ENCODE measurements at places on chromosomes 4 and X.

DNA sequence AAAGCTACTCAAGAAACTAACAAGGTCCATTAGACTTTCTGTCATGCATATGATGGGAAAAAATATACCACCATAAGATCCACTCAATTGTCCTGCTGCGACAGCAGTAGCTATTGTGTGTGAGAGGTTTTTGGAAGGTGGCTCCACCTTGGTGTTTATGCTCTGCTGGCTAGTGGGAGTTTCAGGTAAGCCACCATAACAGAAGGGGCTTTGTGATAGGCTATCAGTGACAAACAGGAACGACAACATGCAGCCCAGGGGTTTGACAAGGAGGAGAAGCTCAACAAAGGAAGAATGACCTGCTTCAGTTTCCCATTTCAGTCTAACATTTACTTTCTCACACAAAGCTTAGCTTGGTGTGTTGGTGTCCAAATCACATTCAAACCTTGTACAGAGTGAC is 182.6 kb downstream of the ATOH1 start:
- DNase-seq: no peak

GRCh38 chr4:40331101-40331745 is 3.9 kb upstream of the CHRNA9 start:
- no peak for DNase-seq

- DNase-seq: no peak
Observed at GRCh38 chrX:101362757-101363156, 14.2 kb upstream of the TIMM8A start.

- no peak for DNase-seq
Observed at GRCh38 chr4:25075851-25076250, 45.1 kb upstream of the LGI2 start.

- no peak for DNase-seq
Observed at GRCh38 chr4:10688022-10688421, 3.5 kb upstream of the CLNK start.

DNA sequence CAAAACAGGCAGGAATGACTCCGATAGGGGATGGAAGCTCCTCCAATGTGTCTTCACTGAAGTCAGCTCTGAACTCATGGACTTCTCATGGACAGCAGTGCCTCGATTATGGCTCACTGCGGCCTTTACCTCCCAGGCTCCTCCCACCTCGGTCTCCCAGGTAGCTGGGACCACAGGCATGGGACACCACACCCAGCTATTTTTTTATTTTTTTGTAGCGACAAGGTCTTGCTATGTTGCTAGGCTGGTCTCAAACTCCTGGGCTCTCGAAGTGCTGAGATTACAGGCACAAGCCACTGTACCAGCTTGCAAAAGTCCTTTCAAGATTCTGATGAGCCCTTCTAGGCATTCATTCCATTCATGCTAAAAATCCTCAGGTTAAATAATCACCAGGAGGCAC is 181.5 kb downstream of the NSUN7 start:
- no peak for DNase-seq

GRCh38 chrX:149494844-149495565 is 10.1 kb downstream of the IDS start:
- no peak for DNase-seq

DNA sequence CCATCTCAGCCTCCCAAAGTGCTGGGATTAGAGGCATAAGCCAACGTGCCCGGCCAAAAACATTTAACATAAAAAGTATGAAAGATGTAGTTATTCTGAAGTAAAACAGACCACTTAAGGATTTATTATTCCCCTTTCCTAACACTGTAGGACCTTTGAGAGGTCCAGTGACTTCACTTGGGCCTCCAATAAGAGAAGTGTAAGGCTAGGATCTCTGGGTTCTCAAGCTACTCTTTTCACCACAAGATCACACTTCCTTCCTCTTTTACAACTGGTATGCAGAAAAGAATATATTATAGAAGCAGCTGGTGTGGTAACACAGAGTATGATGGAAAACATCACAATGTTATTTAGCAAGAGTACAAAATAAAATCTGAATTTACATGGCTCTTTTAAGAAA is 30.2 kb upstream of the CCNG2 start:
- no peak for DNase-seq

DNA sequence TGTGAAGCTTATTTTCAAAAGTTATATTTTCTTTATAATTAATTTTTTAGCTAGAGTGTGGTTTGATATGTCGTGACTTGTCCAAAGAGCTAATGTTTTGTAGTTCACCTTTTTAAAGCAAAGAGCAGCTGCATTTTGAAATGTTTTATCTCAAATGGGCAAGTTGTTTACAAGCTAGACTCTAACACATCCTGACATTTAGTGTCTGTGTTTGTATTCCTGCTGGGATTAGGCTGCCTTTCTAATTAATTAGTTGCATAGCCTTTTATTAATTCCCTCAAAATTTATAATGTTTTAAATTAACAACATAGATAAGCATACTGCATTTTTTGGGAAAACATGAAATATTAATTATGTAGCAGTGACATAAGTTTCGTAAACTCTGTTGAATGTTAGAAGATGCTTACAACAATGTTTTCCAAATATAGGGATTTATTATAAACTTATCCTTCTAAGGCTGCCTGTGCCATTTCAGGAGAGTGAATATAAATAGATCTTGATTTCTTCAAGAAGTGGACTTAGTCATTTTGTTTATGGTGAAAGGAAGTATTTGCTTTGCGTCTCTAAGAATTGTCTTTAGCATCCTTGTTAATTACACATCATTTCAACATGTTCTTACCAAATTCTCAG is 37.7 kb upstream of the NUDT6 start:
- DNase-seq: no peak

DNA sequence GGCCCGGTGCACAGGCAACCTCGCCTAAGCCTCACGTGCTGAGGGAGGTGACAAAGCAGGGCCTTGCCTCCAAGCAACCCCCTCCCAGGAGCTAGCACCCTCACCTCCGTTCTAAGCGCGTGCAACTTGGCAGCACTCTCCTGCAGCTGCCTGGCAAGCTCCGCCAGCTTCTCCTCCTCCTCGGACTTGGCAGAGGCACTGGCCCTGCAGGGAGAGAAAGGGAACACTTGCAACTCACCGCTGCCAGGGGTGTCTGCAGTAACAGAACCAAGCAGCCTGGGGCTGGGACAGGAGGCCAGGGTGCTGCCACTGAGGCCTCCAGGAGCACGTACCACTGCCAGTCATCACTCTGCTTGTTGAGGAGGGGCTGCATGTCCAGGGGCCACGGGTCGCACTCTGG is 10.3 kb upstream of the TREX2 start:
- no peak for DNase-seq

DNA sequence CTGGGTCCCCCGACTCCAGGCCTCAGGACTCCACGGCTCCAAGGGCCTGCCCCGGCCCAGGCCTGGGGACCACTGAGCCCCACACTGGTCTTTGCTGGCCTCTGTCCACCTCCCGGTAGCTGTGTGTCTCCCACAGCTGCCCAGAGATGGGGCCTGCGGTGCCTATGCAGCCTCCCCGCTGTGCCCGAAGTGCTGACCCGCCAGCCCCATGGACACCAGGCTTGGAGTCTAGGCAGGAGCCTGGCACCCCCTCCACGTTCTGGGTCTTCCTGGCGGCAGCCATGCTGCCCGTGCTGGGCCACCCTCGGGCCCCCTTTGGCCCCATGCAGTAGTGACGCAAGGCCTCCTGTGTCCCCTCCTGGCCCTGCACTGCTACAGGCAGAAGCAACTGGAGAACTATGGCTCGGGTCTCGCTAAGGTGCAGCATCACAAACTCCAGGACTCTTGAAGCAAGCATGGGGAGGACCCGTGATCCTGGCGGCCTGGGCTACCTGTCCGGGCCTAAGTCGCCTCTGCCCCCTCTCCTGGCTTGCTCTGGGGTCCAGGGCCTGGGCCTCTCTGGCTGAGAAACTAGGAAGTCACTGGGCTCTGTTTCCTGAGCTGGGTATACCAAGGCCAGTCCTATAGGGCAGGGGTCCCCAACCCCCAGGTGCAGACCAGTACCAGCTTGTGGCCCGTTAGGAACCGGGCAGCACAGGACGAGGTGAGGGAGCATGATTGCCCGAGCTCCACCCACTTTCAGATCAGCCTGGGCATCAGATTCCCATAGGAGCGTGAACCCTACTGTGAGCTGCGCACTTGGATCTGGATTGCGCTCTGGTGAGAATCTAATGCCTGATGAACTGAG is 917 bp downstream of the MYL5 start:
- no peak for DNase-seq

- no peak for DNase-seq
Observed at GRCh38 chr4:6852582-6852981, 57.0 kb upstream of the TBC1D14 start.

GRCh38 chrX:15438332-15438731 is 54.1 kb upstream of the VEGFD start:
- no peak for DNase-seq

DNA sequence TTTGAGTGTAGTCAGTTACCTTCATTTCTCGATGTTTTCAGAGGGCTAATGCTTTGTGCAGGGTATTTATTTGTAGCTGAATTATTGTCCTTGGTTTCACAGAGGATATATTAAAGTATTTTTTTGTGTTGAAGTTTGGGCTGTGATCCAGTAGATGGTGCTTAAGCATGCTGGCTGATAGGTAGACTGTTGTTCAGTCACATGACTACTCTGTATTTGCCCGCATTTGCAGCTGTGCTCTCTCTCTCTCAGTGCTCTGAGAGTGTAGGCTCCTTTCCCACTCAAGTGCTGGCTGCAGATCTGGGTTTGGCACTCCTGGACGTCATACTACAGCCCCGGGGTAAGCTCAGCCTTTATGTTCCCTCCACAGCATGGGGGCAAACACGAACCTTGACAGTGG is 21.7 kb downstream of the RAB40AL start:
- no peak for DNase-seq

GRCh38 chrX:150370589-150371312 is 7.6 kb downstream of the MAMLD1 start:
- no peak for DNase-seq

- DNase-seq: no peak
Observed at GRCh38 chrX:100319716-100320115, 90.4 kb downstream of the PCDH19 start.

DNA sequence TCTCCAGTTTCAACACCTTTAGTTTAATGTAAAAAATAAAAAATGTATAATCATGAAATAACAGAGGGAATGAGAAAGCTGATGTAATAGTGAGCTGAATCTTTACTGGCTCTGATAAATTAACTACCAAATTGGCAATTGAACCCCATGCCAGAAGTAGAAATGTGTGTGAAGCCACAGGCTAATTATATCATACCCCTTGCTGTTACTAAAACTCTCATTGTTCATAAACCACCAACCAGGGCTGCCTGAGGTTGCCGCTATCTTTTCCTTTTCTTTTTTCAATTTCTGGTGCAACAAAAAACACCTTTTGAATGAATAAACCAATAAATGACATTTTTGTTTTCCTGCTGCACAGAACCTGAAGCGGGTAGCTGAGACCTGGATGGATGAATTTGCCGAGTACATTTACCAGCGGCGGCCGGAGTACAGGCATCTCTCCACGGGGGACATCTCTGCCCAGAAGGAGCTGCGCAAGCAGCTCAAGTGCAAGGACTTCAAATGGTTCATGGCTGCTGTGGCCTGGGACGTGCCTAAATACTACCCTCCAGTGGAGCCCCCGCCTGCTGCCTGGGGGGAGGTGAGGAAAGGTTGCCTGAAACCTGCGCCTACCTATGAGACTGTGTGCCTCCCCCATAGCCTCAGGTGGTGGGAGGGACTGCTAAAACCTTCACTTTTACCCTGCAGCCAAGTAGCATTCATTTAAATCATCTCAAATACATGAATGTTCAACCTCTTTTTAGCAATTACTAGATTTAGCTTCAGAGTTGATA is 216.7 kb upstream of the GALNT7 start:
- no peak for DNase-seq

DNA sequence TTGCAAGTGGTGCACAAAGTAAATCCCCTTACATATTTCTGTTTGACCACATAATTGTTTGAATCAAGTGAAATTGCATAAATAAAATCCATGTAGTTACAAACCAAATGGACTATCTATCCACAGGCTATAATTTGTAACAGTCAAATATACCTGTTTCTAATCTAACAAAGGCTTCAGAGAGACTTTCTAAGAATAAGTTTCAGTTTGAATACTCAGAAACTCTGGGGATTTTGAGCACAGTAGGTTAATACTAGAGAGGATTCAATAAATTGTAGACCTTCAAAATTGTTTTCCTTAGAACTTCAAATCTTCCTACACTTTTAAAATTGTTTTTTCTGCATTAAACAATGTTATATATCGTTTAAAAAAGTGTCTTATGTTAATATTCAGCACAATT is 1250.1 kb downstream of the NLGN4X start:
- DNase-seq: no peak

GRCh38 chrX:39170464-39170863 is 369.2 kb downstream of the MID1IP1 start:
- no peak for DNase-seq

GRCh38 chrX:1224954-1225353 is 12.5 kb upstream of the CRLF2 start:
- DNase-seq: no peak

DNA sequence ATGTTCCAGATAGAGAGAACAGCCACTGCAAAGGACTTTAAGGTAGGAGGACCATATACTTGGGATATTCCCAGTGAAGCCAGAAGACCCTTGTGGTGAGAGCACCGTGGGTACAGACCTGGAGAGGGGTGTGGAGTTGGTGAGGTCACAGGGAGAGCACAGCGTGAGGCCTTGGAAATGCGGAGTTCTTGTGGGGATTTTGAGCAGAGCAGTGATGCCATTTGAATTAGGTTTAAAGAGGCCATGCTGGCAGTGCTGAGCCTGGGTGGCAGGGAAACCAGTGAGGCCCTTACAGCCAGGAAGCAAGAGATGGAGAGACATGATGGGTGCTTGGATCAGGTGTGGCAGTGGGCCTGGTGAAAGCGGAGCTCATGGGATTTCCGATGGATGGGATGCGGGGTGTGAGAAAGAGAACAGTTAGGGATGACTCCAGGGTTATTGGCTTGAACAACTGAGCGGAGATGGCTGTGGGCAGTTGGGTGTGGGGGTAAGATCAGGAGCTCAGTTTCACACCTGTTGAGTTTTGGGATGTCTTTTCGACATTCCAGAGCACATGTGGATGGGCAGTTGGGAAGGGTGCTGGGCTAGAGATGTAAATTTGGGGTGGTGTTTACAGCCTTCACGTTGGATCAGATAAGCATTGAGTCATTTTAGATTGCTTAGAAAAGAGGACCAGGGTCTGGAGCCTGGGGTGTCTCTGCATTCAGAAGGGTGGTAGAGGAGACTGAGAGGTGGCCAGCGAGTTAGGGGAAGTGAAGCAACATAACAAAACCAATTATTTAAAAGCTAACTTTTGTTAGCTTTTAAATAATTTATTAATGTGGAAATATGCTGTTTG is 68.9 kb downstream of the TMEM131L start:
- DNase-seq: no peak

DNA sequence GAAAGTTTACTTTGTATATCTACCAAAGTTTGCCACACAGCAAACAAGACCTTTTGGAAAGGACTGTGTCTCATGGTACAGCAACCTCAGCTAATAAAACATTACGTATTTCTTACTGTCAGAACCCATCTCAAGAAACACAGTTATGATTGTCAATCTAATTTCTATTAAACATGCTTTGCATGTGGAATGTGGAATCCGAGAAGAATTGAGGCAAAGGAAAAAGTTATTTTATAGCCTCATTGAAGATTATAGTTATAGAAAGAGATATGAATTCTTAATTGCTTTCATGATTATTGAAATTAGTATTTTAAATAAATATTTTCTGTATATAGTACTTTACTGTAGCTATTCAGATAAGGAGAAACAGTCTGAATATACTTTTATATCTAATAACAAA is 5.4 kb downstream of the PCDH7 start:
- DNase-seq: no peak

GRCh38 chrX:38654302-38654701 is 93.0 kb downstream of the TSPAN7 start:
- DNase-seq: no peak

Measured in NCI-H1436 treated with DMSO at 0.1 percent for 48 hours (cell line).